ENCODE measurements at places on chromosomes 3 and 15.

GRCh38 chr15:100663086-100663914 lies 60.9 kb downstream of the ASB7 start:
- DNase-seq: no peak

- DNase-seq: no peak
Measured at GRCh38 chr3:108090049-108090700, 656 bp downstream of the CD47 start.

GRCh38 chr3:134419214-134419959 lies 45.1 kb upstream of the AMOTL2 start:
- DNase-seq: no peak

- DNase-seq: no peak
Measured at GRCh38 chr3:124691599-124691998, 38.7 kb upstream of the UMPS start.

- no peak for DNase-seq
Measured at GRCh38 chr3:25007974-25008658, 419.9 kb upstream of the RARB start.

DNA sequence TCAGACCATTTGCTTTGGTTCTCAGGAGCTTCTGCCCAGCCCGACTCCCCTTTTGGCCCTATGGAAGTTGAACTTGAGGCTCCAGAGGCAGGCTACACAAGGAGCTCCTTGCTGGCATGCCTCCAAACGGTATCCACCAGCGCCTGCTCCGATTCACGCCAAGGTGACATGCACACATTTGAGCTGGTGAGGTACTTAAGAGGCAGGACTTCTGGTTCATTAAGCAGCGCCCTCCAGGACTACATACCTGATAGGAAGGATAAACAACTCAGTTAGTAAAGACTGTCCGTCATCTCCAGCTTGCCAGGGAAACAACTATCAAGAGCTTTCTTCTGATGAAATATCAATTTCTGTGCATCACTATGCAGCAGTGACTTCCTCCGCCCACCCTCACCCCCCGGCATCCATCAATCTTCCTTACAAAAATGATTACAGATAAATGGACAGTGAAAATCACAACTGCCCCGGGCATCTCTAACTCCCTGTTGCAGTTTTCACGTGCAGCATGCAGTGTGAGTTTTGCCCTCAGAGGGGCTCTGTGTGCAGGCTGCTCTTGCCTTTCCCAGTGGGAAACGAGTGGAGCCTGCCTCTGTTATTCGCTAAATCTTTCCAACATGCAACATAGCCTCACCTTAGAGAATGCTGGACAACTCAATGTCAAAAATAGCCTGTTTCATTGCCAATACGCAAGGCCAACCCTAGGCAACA lies 122.9 kb downstream of the ARRDC4 start:
- no peak for DNase-seq

- no peak for DNase-seq
Measured at GRCh38 chr3:42537350-42537749, 34.9 kb downstream of the VIPR1 start.

- DNase-seq: no peak
Measured at GRCh38 chr3:81502236-81502635, 259.2 kb downstream of the GBE1 start.

DNA sequence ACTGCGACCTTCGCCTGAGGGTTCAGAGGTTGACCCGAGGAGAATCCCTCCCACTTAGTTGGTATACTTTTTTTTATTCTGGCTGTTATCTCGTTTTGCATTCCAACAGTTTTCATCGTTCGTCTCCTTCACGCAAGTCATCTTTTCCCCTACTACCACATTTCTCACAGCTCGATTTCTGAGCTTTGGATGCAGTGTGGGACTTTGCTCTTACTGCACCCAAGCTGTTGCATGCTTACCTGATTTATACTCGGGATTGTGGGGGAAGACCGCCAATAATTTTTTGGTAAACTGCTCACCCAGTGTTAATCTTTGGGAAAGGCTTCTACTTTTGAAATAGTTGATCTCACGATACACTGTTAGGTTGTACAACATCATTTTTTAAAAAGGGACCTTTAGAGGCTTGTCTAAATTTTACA lies 702 bp downstream of the TBC1D23 start:
- no peak for DNase-seq

DNA sequence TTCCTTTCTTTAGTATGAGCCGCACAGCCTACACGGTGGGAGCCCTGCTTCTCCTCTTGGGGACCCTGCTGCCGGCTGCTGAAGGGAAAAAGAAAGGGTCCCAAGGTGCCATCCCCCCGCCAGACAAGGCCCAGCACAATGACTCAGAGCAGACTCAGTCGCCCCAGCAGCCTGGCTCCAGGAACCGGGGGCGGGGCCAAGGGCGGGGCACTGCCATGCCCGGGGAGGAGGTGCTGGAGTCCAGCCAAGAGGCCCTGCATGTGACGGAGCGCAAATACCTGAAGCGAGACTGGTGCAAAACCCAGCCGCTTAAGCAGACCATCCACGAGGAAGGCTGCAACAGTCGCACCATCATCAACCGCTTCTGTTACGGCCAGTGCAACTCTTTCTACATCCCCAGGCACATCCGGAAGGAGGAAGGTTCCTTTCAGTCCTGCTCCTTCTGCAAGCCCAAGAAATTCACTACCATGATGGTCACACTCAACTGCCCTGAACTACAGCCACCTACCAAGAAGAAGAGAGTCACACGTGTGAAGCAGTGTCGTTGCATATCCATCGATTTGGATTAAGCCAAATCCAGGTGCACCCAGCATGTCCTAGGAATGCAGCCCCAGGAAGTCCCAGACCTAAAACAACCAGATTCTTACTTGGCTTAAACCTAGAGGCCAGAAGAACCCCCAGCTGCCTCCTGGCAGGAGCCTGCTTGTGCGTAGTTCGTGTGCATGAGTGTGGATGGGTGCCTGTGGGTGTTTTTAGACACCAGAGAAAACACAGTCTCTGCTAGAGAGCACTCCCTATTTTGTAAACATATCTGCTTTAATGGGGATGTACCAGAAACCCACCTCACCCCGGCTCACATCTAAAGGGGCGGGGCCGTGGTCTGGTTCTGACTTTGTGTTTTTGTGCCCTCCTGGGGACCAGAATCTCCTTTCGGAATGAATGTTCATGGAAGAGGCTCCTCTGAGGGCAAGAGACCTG lies 13.2 kb downstream of the GREM1 start:
- no peak for DNase-seq

- no peak for DNase-seq
Measured at GRCh38 chr3:188769831-188770230, 401.9 kb upstream of the TPRG1 start.

DNA sequence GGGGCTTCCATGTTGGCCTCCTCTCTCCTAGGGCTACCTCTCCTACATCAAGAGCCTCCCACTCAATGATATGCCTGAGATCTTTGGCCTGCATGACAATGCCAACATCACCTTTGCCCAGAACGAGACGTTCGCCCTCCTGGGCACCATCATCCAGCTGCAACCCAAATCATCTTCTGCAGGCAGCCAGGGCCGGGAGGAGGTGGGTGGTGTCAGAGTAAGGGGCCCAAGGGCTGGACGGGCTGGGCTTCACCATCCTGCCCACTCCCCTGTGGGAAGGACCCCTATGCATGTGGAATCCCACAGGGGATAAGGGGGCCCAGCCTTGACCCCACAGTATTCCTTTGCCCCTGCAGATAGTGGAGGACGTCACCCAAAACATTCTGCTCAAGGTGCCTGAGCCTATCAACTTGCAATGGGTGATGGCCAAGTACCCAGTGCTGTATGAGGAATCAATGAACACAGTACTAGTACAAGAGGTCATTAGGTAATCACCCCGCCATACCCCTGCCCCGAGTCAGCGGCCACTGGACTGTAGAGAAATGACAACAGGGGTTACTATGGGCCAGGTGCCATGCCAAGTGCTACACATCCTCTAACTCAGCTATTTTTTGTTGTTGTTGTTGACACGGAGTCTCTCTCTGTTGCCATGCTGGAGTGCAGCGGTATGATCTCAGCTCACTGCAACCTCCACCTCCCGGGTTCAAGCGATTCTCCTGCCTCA lies 47.1 kb downstream of the SEMA3G start:
- no peak for DNase-seq

DNA sequence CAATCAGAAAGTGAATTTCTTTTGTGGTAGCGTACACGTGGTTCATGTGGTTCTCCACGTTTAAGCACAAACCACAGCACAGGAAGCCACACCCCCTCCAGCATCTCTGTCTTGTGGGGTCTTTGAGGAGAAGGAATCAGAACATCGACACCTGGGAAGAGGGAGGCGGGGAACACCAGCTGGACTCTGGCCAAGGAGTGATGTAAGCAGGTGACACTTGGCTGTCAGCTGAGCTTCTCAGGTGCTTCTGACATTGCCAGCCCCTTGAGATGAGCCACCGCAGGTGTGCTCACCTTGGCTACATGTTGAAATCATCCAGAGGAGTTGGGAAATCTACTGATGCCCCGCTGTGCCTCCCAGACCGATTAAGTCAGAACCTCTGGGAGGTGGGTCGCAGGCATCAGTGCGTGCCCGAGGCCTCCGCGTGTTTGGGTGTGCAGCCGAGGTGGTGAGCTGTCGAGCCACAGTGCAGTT lies 85.0 kb downstream of the FAM81A start:
- no peak for DNase-seq

DNA sequence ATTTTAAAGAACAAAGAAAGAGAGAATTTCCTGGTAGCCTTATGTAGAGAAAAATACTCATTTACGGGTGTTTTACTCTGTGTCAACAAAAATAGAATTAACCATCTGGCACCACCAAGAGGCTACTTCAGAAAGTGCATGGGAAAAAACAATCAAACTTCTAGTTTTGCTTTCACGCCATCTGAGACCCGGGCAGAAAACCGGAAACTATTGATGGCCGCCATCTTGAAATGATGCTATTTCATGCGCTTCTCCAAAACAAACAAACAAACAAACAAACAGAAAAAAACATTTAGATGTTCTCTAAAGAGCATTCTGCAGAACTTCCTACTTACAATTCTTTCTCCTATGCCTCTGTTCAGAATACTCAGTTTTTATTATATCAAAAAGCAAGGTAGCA lies 49.4 kb upstream of the SYNPR start:
- no peak for DNase-seq

Data from C1 segment of cervical spinal cord (tissue), 14 donors.